ENCODE measurements at places on chromosomes 7 and 10. TPM values are rescaled to one million over a fixed set of nuclear protein-coding genes. Genes with fewer than 3 reads are reported as not detected.

The SMO gene
- total RNA-seq: 7.6 TPM

DNA sequence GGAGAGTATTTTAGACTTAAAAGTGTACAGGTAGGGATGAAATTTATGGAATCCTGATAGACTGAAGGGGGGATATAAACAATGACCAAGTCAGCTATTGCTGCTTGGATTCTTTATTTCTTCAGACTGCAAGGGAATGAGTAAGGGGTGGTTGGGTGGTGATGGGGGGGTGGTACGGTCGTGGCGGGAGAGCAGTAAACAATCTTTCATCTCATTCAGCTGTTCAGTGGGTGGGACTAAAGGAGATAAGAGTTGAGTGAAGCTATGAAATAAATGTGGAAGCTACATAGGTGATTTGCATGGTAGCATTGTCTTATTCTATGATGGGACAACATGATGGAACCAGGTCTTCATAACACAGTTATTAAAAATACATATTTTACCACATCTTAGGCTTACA, 1.8 kb downstream of the SEPTIN7 start:
- H3K36me3 ChIP-seq: no peaks in the 10 kb centered on the region
- peaks cover 4% of the 10 kb centered on the region for H3K4me1 ChIP-seq
- H3K4me3 ChIP-seq: peak overlapping the region; percentile 66
- H3K27ac ChIP-seq: peak overlapping the region; percentile 20
- no peaks in the 10 kb centered on the region for H3K27me3 ChIP-seq

DNA sequence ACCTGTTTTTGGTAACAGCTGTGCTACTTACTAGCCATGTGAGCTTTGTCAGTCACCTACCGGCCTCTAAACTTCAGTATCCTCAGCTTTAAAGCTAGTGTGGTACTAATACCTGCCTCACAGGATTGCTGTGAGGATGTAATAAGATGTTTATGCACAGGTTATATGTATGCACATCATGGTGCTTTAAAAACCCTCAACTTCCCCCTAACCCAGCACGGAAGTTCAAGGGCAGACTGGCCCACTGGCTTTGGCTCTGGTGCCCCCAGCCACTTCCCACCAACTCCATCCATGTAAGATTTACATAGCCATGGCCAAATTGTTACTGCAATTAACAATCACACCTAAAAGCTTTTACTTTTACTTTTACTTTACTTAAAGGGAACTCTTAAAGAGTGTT, 676.0 kb upstream of the GALNT17 start:
- no peak overlapping the region for H3K4me3 ChIP-seq
- no peak overlapping the region for H3K27ac ChIP-seq
- H3K4me1 ChIP-seq: no peaks in the 10 kb centered on the region
- no peaks in the 10 kb centered on the region for H3K27me3 ChIP-seq

The ZNF467 gene
- 13.3 TPM for total RNA-seq

The ACSL5 gene
- 13.4 TPM for total RNA-seq

DNA sequence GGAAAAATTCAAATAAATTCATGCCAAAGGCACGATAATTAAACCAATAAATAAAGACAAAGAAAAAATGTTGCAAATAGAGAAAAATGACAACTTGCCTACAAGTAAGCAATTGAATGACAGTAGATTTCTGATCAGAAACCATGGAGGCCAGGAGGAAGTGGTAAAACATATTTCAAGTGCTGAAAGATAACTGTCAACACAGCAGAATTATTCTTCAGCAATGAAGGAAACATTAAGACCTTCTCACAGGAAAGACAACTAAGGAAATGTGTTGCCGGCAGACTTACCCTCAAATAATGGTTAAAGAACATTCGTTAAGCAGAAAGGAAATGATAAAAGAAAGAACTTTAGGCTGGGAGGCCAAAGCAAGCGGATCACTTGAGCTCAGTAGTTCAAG, 30.4 kb downstream of the RUNDC3B start:
- H3K4me3 ChIP-seq: no peak overlapping the region
- H3K27ac ChIP-seq: no peak overlapping the region
- no peaks in the 10 kb centered on the region for H3K4me1 ChIP-seq
- no peaks in the 10 kb centered on the region for H3K36me3 ChIP-seq
- no peak for DNase-seq

DNA sequence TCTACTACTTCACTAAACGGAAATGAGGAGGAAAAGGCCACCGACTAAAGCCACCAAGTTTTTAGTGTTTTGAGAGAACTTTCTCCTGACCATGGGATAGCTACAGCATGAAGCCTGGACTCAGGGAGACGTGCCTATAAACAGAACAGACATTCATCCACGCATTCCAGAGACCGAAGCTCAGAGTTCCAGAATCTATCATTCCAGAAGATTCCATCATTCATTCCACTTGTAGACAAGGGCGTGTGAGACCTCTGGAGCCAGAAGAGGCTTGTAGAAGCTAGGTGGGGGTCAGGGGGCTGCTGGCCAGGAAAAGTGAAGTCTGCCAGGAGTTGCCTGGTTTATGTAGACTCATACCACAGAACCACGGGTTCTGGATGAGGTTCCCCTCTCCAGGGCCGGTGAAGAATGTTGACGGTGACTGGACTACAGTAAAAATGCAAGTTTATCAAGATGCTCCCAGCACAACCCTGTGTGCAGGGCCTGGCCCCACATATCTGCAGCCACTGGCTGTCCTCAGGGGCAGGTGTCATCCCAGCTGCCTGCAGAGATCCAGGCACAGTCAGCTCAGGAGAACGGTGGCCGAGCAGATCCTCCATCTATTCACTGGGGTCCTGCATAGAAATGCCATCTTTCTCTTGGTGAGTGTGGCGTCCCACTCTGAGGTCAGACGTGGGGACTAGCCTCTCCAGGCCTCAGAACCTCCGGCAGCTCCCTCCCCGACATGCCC, 215.7 kb downstream of the USP6NL start:
- H3K4me1 ChIP-seq: no peaks in the 10 kb centered on the region
- no peaks in the 10 kb centered on the region for H3K36me3 ChIP-seq
- no peak for DNase-seq
- no peaks in the 10 kb centered on the region for H3K27me3 ChIP-seq

The PNLIPRP2 gene
- 1.2 TPM for total RNA-seq

- no peak for DNase-seq
- no peaks in the 10 kb centered on the region for H3K36me3 ChIP-seq
- H3K4me1 ChIP-seq: peaks cover 2% of the 10 kb centered on the region
- no peak overlapping the region for H3K27ac ChIP-seq
- no peaks in the 10 kb centered on the region for H3K27me3 ChIP-seq
These were observed 26.0 kb downstream of the DUSP5 start for GRCh38 chr10:110523736-110524135.

The ODAD2 gene
- total RNA-seq: 1.3 TPM

DNA sequence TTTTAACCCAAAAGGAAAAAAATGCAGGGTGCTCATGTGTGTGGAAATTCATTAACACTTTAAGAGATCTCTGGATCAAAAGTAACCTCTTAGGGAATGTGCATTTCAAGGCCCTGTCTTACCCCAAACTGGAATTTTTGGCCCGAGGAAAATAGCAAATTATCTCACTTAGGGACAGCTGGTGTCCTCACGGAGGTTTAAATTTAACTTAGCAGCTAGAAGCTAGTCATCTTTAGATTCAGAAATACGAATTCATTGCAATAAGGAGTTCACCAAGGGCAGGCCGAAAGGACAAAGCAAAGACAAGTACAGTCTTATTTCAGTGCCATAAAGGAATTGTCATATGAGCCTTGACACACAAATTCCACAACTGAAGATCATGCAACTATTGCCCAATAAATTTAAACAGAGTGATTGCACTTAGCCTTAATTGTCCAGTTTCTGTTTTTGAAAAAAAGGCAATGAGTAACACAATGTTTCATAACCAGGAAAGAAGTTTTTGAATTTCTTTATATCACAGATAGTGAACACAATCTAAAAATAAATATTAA, 22.4 kb upstream of the SEMA3C start:
- H3K4me3 ChIP-seq: no peak overlapping the region
- no peaks in the 10 kb centered on the region for H3K4me1 ChIP-seq
- no peaks in the 10 kb centered on the region for H3K36me3 ChIP-seq

The CFAP70 gene
- 0.94 TPM for total RNA-seq

DNA sequence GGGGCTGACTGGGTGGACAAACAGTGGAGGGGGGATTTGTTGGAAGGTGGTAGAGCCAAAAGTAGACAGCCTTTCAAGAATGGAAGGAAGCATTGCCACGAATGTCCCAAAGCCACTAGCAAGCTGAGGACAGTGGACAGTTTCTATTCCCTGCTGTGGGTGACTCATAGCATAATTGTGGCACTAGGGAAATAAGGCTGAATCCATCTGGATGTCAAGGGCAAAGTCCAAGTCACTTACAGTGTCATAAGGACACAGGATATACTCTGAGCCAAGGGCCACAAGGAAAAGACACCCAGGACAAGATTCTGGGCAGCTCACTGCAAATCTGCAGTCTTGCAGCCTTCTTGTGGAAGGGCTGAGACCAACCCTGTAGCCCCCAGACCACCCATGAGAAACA, 79.7 kb downstream of the FRMPD2 start:
- no peak overlapping the region for H3K27ac ChIP-seq
- H3K4me1 ChIP-seq: no peaks in the 10 kb centered on the region
- H3K4me3 ChIP-seq: no peak overlapping the region
- H3K27me3 ChIP-seq: no peaks in the 10 kb centered on the region
- DNase-seq: no peak

DNA sequence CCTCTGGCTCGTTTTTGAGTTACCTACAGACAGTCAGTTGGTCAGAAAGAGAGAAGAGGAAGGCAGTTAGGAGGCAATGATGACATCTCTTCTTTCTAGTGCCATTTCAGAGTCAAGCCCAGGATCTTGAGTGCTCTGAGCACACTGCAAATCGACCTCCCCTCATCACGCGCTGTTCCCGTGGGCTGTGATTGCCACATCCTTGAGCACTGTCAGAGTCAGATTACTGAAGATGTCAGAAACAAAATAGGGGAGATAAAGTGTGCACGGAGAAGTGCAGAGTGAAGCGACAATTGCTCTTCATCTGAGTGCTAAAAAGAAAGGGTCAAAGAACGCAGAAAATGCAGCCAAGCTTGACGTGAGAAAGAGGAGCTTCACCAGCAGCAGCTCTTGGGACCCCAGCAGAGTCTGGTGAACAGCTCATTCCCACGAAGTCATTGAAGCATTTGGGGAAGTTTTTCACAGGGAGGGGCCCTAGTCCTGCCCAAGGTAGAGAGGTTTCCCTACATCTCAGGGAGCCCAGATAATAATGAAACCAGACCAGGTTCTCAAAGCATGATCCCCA, 661.7 kb upstream of the AUTS2 start:
- no peak overlapping the region for H3K27ac ChIP-seq
- no peaks in the 10 kb centered on the region for H3K27me3 ChIP-seq
- H3K4me1 ChIP-seq: no peaks in the 10 kb centered on the region
- no peak for DNase-seq
- no peaks in the 10 kb centered on the region for H3K36me3 ChIP-seq

The LIPF gene
- total RNA-seq: not detected

The GDF2 gene
- not detected for total RNA-seq

The EIF5AL1 gene
- total RNA-seq: 0.10 TPM

DNA sequence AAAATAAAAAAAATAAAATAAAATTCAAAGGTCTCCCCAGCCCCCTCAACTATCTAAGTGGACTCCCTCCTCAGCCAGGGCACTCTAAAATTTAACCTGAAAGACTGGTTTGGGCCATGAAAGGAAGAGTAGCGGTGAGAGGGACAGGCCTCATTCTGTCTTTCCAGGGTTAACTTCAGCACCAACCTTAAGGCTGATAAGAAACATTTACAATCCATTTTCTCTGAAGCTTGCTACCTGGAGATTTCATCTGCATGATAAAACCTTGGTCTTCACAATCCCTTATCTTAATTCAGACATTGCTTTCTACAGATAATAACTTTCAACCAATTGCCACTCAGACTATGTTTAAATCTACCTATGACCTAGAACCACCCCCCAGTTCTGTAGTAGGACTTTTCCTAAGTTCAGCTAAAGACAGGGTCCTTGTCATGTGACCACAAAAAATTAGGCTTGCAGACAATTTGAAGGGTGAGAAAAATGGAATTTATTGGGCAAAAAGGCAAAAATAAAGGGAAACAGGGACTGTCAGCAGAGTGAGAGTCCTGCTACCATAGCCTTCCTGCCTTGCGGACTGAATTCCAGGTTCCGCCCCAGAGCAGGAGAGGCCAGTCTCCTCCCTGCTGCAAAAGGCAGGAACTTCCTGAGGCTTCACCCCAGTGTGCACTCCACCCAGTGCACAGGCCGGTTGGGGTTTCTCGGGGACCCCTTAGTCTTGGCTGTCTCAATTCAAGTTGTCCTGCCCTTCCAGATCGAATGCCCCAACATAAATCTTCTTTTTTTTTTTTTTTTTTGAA, 26.0 kb downstream of the AGK start:
- no peaks in the 10 kb centered on the region for H3K27me3 ChIP-seq
- no peaks in the 10 kb centered on the region for H3K36me3 ChIP-seq
- DNase-seq: no peak

GRCh38 chr7:105127179-105127578, 113.2 kb downstream of the KMT2E start:
- H3K27ac ChIP-seq: no peak overlapping the region
- no peaks in the 10 kb centered on the region for H3K4me1 ChIP-seq
- H3K4me3 ChIP-seq: no peak overlapping the region
- no peak for DNase-seq
- no peaks in the 10 kb centered on the region for H3K27me3 ChIP-seq

- peaks cover 8% of the 10 kb centered on the region for H3K36me3 ChIP-seq
- no peak overlapping the region for H3K27ac ChIP-seq
- no peaks in the 10 kb centered on the region for H3K4me1 ChIP-seq
- no peak for DNase-seq
These were observed 22.7 kb downstream of the AVPI1 start for GRCh38 chr10:97664282-97664850.

The MSS51 gene
- 2.9 TPM for total RNA-seq

- no peak overlapping the region for H3K27ac ChIP-seq
- no peak overlapping the region for H3K4me3 ChIP-seq
- H3K36me3 ChIP-seq: no peaks in the 10 kb centered on the region
- DNase-seq: no peak
- H3K27me3 ChIP-seq: no peaks in the 10 kb centered on the region
- H3K4me1 ChIP-seq: no peaks in the 10 kb centered on the region
These were observed 59.5 kb downstream of the ACADSB start for GRCh38 chr10:123068087-123068853.

- no peak for DNase-seq
- no peaks in the 10 kb centered on the region for H3K36me3 ChIP-seq
- H3K27ac ChIP-seq: no peak overlapping the region
These were observed 133.4 kb downstream of the MACC1 start for GRCh38 chr7:20083781-20084180.

- no peak for DNase-seq
- no peaks in the 10 kb centered on the region for H3K36me3 ChIP-seq
- no peak overlapping the region for H3K27ac ChIP-seq
- no peak overlapping the region for H3K4me3 ChIP-seq
- H3K27me3 ChIP-seq: no peaks in the 10 kb centered on the region
These were observed 50.0 kb downstream of the VCL start for GRCh38 chr10:74047871-74048270.

Measured in aorta (tissue), 5 donors.